ENCODE measurements at places on chromosomes 2 and 18.

- peaks cover 26% of the 10 kb centered on the region for H3K4me1 ChIP-seq
- H3K27ac ChIP-seq: no peak overlapping the region
- H3K27me3 ChIP-seq: no peaks in the 10 kb centered on the region
- no peak overlapping the region for H3K4me3 ChIP-seq
These were observed 526.9 kb upstream of the ID2 start for GRCh38 chr2:8154936-8155335.

GRCh38 chr2:126839796-126840195 is 58.9 kb upstream of the TEX51 start:
- H3K4me1 ChIP-seq: no peaks in the 10 kb centered on the region
- H3K27me3 ChIP-seq: peaks cover 15% of the 10 kb centered on the region
- no peak overlapping the region for H3K27ac ChIP-seq
- no peak for DNase-seq

DNA sequence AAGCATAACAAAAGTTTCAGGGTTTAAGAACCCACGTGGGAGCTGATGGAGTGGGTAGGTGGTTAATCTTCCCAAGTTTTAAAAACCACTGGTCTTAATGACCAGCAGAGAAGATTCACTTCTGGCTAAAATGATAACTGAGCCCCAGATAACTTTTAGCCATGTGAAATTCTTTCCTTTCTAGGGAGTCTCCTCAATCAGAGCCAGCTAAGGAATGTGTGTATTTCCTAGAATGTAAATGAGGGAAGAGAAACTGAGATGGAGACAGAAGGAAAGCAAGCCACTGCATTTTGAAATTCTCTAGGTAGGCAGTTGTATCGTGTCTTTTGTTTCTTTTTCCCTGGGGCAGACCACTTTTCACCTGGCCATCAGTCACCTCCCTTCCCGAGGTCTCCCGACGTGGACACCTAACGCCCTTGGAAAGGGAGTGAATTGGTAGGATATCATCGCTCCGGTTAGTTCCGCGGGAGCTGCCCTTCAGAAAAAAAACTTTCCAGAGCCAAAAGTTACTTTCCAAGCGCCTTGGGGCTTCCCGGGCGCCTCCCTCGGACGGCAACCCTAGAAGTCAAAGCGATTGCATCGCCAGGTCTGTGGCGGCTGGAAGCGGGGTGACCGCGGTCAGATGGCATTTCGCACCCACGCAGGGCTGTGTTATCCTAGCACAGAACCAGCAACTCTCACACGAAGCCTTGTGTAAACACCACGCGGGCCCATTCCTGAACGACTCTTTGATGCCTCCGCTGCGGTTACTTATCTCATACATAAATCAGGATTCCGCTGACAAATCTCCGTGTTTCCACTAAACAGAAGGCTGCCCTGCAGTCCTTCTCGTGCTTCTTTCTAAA is 1.3 kb downstream of the COLEC12 start:
- peaks cover 65% of the 10 kb centered on the region for H3K27me3 ChIP-seq
- H3K4me3 ChIP-seq: no peak overlapping the region
- H3K4me1 ChIP-seq: no peaks in the 10 kb centered on the region

- peaks cover 58% of the 10 kb centered on the region for H3K27me3 ChIP-seq
- no peak overlapping the region for H3K4me3 ChIP-seq
- H3K4me1 ChIP-seq: peaks cover 8% of the 10 kb centered on the region
- DNase-seq: peak; percentile 59
These were observed 3.5 kb upstream of the SLC9A2 start for GRCh38 chr2:102615620-102616436.

DNA sequence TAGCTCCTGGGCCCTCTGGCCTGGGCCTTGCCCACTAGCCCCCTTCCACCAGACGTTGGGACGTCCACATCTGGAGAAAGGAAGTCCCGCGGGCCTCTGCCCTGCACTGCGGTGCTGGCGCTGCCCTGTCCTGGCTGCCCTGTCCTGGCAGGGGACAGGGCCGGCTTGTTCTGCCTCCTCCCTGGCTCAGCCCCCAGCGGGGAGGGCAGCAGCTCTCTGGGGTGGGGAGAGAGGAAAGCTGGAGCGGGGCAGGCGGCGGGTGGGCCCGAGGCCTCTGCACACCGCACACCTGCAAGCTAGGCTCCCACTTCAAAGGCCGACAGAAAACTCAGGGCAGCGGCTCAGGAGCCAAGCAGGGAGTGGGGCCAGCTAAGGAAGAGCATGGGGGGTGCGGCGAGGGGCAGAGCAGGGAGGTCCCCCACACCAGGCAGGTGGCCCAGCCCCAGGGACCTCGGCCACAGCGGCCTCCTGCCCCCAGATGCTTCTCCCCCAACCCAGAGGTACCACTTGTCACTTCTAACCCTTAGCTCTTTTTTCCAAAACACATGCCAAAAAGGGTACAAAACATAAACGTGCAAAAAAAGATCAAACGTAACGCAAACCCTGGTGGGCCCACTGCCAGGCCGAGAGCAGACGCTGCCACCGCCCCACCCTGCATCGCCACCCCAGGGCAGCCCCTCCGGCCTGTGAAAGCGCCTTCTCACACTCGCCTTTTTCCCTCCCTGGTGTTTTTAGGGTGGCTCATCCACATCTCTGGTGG is 13.5 kb downstream of the SNED1 start:
- H3K4me3 ChIP-seq: no peak overlapping the region
- DNase-seq: peak; percentile 34
- H3K27me3 ChIP-seq: no peaks in the 10 kb centered on the region
- H3K4me1 ChIP-seq: peaks cover 16% of the 10 kb centered on the region
- H3K27ac ChIP-seq: peak overlapping the region; percentile 46

GRCh38 chr2:105428387-105429018 is 29.7 kb upstream of the FHL2 start:
- no peak overlapping the region for H3K27ac ChIP-seq
- peaks cover 25% of the 10 kb centered on the region for H3K27me3 ChIP-seq
- peaks cover 17% of the 10 kb centered on the region for H3K4me1 ChIP-seq

DNA sequence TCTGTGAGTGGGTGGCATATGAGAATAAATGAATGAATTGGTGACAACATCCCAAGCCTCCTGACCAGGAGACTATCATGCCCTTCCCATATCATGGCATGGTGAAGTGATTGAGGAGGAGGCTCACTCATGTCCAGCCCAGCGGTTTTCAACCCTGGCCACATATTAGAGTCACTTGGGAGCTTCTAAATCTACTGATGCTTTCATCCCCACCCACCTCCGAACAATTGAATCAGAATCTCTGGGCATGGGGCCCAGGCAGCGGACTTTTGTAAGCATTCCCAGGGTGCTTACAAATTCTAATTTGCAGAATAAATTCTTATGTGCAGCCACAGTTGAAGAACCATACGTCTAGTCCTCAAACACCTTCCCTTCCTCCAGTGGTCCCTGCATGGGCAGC is 81.7 kb upstream of the SEC11C start:
- H3K27ac ChIP-seq: no peak overlapping the region
- H3K27me3 ChIP-seq: peaks cover 9% of the 10 kb centered on the region

DNA sequence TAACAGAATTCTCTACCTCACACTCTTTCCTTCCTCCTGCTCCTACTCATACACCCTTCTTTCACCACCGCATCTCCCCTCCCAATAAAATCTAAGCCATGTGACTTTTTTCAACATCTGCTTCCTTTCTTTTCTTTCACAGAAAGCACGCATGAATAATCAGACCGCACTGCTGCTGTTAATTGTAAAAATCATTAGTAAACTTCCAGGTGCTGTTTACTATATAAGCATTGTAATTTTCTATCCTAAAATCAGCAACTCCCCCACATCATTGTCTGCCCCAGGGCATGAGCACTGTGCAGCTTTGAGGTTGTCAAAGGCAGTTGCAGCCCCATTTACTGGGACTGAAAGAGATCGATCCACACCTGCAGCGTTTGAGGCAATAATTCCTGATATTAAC is 782.6 kb upstream of the ID2 start:
- H3K4me3 ChIP-seq: no peak overlapping the region
- H3K27me3 ChIP-seq: peaks cover 9% of the 10 kb centered on the region
- H3K36me3 ChIP-seq: no peaks in the 10 kb centered on the region
- no peak for DNase-seq
- peaks cover 25% of the 10 kb centered on the region for H3K4me1 ChIP-seq

- H3K27ac ChIP-seq: no peak overlapping the region
- H3K4me1 ChIP-seq: no peaks in the 10 kb centered on the region
- no peaks in the 10 kb centered on the region for H3K36me3 ChIP-seq
- H3K27me3 ChIP-seq: peaks cover 10% of the 10 kb centered on the region
- H3K4me3 ChIP-seq: no peak overlapping the region
These were observed 672 bp downstream of the ATP6V1B1 start for GRCh38 chr2:70936165-70936978.

GRCh38 chr2:219228911-219229304 is 528 bp downstream of the ATG9A start:
- H3K27ac ChIP-seq: peak overlapping the region; percentile 65
- H3K4me3 ChIP-seq: peak overlapping the region; percentile 90
- peaks cover 32% of the 10 kb centered on the region for H3K36me3 ChIP-seq
- peaks cover 40% of the 10 kb centered on the region for H3K4me1 ChIP-seq

DNA sequence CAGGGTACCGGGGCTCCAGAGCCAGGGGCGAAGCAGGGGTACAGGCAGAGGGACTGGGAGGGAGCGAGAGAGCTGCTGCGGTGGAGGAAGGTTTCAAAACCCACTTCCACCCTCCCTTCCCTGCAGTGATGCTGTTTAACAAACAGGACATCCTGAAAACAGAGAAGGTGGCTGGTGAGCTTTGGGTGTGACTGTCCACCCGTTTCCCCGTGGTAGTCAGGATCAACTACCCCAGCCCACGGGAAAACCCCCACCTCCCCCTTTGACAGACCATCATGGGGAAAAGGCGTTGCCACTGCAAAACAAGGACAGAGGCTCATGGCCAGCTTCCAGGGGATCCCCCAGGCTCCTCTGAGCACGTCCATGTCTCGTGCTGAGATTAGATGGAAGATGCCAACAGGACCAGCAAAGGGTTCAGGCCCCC is 12.9 kb downstream of the TMEM185B start:
- peaks cover 16% of the 10 kb centered on the region for H3K4me1 ChIP-seq
- peaks cover 2% of the 10 kb centered on the region for H3K36me3 ChIP-seq
- H3K4me3 ChIP-seq: peak overlapping the region; percentile 61
- H3K27me3 ChIP-seq: no peaks in the 10 kb centered on the region

- H3K27me3 ChIP-seq: no peaks in the 10 kb centered on the region
- no peak overlapping the region for H3K4me3 ChIP-seq
- no peak for DNase-seq
- no peaks in the 10 kb centered on the region for H3K4me1 ChIP-seq
These were observed 54.8 kb upstream of the PTPRM start for GRCh38 chr18:7512348-7512747.

DNA sequence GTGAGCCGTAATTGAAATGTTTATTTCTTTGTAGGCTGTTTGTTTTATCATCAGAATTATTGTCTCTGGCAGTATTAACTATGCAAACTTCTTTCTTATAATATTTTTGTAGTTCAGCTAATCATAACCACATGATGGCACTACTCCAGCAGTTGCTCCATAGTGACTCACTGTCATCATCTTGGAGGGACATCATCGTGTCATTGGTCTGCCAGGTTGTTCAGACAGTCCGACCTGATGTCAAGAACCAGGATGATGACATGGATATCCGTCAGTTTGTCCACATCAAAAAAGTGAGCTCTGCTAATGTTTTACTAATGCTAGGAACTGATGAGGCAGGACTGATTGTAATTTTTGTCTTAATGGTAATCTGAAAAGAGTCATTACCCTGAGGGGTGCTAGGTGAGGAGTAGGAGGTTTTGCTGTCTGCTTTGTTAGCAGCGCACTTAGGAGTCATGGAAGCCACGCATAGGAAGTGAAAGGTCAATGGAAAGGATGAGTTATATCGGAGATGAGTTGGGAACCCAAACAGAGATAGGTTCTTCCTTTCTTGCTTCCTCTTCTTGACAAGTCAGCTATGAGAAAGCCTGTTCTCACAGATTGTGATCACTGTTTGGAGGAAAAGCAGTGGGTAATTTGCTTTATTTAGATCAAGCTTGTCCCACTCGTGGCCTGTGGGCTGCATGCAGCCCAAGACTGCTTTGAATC is 49.2 kb downstream of the PIKFYVE start:
- H3K27ac ChIP-seq: no peak overlapping the region
- H3K36me3 ChIP-seq: peaks cover 32% of the 10 kb centered on the region
- H3K4me1 ChIP-seq: no peaks in the 10 kb centered on the region
- DNase-seq: no peak

- H3K36me3 ChIP-seq: no peaks in the 10 kb centered on the region
- no peak overlapping the region for H3K4me3 ChIP-seq
- no peak for DNase-seq
These were observed 67.3 kb downstream of the APOB start for GRCh38 chr2:20976527-20976926.

DNA sequence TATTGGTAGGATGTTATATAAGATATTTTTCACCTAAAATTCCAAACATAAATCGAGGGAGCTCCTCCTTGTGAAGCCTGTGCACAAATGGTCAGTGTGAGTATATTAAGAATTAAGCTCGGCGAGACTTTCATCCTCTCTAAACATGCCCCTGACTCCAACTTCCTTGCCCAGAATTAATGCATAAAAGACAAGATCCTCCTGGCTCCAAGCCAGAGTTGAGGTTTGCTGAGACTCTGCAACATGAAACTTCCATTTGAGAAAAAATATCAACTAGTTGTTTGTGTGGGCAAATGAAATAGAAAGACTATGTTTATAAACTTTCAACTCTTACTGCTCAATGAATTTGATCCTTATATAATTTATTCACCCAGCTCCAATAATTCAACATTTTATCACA is 68.1 kb downstream of the CCDC178 start:
- H3K4me3 ChIP-seq: no peak overlapping the region
- no peak for DNase-seq
- no peak overlapping the region for H3K27ac ChIP-seq
- no peaks in the 10 kb centered on the region for H3K36me3 ChIP-seq
- H3K4me1 ChIP-seq: no peaks in the 10 kb centered on the region

DNA sequence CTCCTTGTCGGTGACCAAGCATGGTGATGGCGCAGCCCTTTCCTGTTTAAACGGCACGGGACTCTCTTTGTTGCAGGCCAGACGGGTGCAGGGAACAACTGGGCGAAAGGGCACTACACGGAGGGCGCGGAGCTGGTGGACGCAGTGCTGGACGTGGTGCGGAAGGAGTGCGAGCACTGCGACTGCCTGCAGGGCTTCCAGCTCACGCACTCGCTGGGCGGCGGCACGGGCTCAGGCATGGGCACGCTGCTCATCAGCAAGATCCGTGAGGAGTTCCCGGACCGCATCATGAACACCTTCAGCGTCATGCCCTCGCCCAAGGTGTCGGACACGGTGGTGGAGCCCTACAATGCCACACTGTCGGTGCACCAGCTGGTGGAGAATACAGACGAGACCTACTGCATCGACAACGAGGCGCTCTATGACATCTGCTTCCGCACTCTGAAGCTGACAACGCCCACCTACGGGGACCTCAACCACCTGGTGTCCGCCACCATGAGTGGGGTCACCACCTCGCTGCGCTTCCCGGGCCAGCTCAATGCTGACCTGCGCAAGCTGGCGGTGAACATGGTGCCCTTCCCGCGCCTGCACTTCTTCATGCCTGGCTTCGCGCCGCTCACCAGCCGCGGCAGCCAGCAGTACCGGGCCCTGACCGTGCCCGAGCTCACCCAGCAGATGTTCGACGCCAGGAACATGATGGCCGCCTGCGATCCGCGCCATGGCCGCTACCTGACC is 17.1 kb downstream of the TUBB6 start:
- peaks cover 6% of the 10 kb centered on the region for H3K4me1 ChIP-seq
- H3K4me3 ChIP-seq: no peak overlapping the region
- H3K36me3 ChIP-seq: peaks cover 17% of the 10 kb centered on the region
- DNase-seq: no peak
- no peaks in the 10 kb centered on the region for H3K27me3 ChIP-seq

GRCh38 chr18:10343778-10344177 is 110.7 kb upstream of the APCDD1 start:
- H3K27me3 ChIP-seq: no peaks in the 10 kb centered on the region
- no peak for DNase-seq
- no peaks in the 10 kb centered on the region for H3K36me3 ChIP-seq
- H3K4me3 ChIP-seq: no peak overlapping the region
- no peaks in the 10 kb centered on the region for H3K4me1 ChIP-seq
- no peak overlapping the region for H3K27ac ChIP-seq
